DMS79 treated with DMSO at 0.1 percent for 48 hours (cell line): ENCODE measurements at places on chromosomes 3 and 15.
A peak's percentile ranks its signal among the peaks of the same experiment; 100 is the strongest.

GRCh38 chr15:73017987-73018386 lies 34.3 kb upstream of the NEO1 start:
- DNase-seq, result no peak

DNA sequence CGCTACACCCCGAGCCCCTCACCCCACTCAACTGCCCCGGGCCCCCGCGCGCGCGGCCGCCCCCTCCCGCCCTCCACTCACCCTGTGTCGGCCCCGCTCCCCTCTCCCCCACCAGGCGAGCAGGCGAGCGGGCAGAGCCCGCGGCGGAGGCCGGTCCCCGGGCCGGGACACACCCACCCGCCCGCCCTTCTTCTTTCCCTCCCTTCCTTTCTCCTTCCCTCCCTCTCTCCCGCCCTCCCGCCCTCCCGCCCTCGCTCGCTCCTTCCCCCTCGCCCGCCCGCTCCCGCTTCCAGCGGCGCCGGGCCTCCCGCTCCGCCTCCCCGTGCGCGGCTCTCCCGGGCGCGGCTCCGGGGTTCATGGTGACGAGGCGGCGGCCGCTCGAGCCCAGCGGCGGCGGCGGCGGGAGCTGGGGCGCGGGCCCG lies at the start of gene CTDSPL:
TSS of gene CTDSPL (plus strand) at position 261 of the 422 bp plus-strand sequence. CDS start 320 bp downstream, outside the sequence.
- DNase-seq, result no peak

DNA sequence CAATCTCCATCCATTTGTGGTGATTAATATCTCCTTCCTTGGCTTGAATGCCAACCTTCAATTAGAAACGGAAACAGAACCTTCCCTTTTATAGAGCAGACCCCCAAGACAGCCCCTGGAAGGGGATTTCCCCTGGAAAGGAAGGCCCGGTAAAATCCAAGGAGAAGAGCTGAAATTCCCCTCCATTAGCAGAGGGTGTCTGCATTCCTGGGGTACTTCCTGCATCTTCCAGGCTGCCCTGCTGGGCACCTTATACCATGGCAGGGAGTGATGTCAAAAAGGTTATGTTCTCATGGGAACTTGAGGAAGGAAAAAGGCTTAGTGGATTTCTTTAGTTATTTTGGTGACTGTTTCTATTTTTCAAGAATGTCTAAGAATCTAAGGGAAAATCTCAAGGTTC lies 116.7 kb upstream of the NEO1 start:
- DNase-seq, result no peak

GRCh38 chr3:139108253-139108969 lies 63.7 kb upstream of the PRR23C start:
- DNase-seq, result no peak

GRCh38 chr15:54605556-54605955 lies 591.2 kb downstream of the RSL24D1 start:
- peak; percentile 16 for DNase-seq

- no peak for DNase-seq
Observed at GRCh38 chr15:89814112-89814742, 425 bp downstream of the ANPEP start.

DNA sequence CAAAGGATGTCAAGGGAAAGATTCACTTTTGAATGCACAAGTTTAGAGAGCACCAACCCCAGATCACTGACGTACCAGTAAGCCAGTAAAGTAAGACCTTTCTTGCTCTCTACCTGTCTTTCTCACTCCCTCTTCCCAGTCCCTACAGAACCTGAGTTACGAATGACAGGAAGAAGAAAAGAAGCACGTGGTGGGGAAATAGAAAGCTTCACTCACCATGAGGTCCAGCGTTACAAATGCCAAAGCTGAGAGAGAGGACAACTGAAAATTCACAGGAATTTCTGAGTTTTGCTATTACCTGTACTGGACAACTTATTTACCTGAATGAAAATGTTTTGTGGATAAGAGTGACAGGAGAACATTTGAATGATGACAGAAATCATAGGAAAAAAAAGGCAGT lies 133.2 kb upstream of the GBE1 start:
- no peak for DNase-seq

- no peak for DNase-seq
Observed at GRCh38 chr15:49191892-49192291, 21.8 kb downstream of the GALK2 start.

GRCh38 chr3:8550611-8551010 lies 49.0 kb downstream of the LMCD1 start:
- no peak for DNase-seq

- no peak for DNase-seq
Observed at GRCh38 chr15:43483297-43484128, 9.4 kb downstream of the TP53BP1 start.

DNA sequence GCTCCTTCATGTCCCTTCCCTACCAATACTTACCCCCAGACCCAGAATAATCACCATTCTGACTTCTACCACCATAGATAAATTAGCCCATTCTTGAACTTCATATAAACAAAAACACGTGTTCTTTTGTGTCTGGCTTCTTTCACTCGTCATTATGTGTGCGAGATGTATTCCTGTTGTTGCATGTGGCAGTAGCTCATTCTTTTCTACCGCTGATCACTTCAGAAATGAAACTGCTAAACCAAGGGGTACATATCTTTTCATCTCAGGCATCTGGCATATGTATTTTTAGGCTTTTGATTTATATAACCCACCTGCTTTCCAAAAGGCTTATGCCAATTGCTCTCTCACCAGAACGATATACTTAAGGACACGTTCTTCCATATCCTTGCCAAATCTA lies 13.8 kb upstream of the SCG3 start:
- no peak for DNase-seq

DNA sequence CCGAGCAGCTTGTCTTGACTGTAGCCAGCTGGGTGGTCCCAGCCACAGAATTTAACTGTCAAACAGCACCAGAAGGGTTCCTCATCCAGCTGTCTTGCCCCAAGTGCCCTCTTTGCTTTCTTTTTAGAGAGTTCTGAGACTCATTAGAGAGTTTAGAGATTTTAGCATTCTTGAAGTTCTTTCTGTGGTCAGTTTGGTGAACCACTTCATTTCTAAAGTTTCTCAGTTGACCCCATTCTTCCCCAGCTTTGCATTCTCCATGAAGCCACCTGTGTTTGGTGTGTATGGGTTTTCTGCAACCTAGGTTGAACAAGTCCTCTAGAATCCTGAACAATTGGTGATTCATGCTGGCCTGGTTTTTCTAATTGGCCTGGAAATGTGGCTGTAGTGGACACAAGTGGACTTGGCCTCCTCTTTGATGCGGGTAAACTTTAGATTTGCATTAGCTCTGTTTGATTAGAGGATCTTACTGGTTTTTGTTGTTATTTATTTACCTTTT lies 33.7 kb downstream of the FLNB start:
- DNase-seq, result no peak

GRCh38 chr3:127299276-127299675 lies 11.4 kb upstream of the PRR20G start:
- DNase-seq, result no peak

DNA sequence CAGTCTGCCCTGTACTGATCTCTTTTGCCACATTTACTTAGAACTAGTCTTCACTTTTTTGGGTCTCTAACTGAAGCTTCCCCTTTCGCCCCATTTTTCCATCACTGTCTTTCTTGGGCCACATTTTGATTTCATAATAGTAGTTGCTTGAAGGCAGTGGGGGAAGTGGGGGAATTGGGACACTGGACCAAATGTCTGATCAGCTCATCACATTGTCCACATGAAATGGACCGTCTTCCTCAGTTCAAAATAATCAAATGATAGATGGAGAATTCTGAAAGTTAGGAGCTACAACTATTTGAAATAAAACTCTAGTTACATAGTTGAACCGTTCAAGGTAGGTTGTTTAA lies 747 bp downstream of the PDCD6IP start:
- DNase-seq, result no peak

DNA sequence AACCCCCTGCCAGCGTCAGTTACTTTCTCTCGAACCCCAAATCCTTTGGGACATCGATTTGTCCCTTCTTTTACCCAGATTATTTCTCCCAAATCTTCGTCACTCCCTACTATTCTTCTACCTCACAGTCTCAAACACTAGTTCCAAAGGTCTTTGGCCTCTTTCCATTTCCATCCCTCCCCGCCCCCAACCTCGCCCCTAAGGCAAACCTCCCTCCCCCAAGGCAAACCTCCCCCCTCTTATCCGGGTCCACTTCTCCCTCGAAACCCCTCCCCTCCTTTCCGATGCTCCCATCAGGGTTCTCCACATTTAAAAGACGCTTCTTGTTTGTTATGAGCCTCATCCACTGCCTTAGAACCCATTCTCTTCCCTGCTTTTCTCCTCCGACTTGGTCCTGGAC lies 583 bp downstream of the EAF1 start:
- no peak for DNase-seq

DNA sequence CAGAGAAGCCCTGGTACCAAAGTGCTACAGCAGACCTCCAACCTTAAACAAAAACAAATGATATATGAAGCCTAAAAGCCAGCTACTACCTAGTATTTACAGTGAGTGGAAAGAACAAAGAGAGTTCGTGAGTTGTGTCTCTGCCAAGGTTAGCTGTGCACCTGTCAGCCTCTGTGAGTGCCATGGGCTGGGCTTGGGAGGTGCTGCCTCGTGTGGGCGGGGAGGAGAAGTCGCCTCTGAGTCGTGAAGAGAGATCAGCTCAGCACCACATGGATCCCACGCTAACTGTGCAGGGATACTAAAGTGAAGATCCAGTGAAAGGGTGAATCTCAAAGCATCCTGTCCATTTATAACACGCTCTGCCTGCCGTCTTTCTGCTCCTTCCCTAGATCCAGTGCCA lies 101.9 kb downstream of the CHDH start:
- peak; percentile 74 for DNase-seq

GRCh38 chr3:129929383-129929782 lies 35.9 kb upstream of the TMCC1 start:
- DNase-seq, result no peak

DNA sequence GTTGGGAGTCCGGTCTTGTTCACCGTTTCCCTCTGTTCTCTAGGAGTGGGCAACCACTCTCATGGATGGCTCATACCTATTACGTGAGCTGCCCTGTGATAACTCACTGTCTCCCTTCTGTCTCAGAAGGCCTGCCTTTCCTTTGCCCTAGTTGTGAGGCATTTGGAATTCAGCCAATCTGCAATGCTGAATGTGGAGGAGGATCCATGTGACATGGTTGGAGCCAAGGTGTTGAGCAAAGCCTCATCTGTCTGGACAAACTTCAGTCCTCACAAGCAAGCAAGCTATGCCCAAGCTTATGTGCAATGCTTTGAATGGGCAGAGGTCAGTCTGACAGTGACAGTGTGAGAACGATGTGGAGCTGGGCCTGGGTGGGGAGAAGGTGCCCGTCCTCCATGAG lies 37.8 kb upstream of the ATP10A start:
- DNase-seq, result no peak

- no peak for DNase-seq
Observed at GRCh38 chr3:55518451-55518850, 31.3 kb upstream of the WNT5A start.

DNA sequence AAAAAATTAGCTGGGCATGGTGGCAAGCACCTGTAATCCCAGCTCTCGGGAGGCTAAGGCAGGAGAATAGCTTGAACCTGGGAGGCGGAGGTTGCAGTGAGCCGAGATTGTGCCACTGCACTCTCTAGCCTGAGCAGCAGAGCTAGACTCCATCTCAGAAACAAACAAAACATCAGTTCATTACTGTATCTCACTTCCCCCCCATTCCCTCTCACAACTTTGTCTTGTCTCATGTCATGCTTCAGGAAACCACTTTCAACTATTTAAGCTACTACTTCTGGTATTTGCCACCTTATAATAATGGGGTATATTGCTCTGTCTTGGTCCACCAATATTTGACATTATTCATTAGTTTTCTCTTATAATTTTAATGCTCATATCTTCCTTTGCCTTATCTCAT lies 26.2 kb downstream of the PIK3CA start:
- no peak for DNase-seq

- peak; percentile 2 for DNase-seq
Observed at GRCh38 chr15:56241374-56242105, 2.1 kb downstream of the RFX7 start.

GRCh38 chr15:59222906-59223550 lies 16.4 kb downstream of the LDHAL6B start:
- peak; percentile 8 for DNase-seq

DNA sequence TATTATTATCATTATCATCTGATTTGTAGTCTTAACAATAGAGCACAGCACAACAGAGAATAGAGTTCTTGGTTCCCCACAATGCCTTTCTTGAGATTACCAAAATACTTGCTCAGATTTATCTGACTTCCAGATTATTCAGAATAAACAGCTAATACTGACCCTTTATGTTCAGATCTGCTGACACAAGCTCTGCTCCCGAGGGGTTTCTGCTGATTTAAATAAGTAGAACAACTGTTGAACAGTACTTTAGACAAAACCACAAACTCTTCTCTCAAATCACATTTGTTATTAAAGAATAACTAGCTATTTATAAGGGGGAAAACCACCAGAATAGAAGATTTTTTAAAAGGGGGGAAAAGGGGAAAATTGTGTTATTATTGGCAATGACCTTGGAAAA lies 380.2 kb upstream of the ATP11B start:
- no peak for DNase-seq

DNA sequence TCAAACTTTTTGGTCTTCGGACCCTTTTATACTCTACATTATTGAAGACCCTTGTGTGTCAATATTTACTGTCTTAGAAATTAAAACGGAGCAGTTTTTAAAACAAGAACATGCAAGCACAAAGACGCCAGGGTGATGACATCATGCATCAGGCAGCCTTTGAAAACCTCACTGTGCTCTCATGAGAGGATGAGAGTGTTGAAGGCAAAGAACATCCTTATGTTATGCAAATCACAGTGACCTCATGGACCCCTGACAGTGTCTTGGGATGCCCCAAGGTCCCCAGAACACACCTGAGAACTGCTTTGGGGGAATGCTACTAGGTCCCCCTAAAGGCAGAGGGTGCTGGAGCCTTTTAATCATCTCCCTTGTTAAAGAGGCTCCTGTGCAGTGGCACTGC lies 51.6 kb downstream of the CHDH start:
- DNase-seq, result no peak

DNA sequence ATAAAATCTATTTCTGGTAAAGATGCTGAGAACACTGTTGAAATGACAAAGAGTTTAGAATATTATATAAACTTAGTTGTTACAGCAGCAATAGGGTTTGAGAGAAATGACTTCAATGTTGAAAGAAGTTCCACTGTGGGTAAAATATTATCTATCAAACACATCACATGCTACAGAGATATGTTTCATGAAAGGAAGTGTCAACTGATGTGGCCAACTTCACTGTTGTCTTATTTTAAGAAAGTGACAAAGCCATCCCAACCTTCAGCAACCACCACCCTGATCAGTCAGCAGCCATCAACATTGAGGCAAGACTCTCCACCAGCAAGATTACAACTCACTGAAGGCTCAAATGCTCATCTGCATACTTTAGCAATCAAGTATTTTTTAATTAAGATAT lies 20.2 kb downstream of the TMEM39A start:
- no peak for DNase-seq

DNA sequence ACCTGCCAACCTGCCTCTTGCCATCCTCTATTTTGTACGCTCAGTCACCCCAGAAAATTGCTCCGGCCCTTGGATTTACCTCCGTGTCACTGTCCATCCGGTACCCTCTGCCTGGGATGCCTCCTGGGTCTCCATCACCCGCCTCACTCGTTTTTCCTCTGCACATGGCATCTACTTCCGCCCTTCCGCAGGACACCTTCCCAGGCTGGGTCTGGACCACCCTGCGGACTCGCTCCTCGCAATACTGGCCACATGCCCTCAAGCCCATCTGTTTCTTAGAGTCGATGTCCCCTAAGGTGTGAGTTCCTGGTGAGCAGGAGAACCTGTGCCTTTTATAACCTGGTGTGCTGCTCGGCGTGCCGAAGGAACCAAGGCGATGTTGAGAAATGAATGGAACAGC lies 58.5 kb downstream of the APBA2 start:
- no peak for DNase-seq

GRCh38 chr3:54596087-54596486 lies 331.8 kb downstream of the LRTM1 start:
- DNase-seq, result no peak

GRCh38 chr3:129490273-129490675 lies 38.2 kb upstream of the RHO start:
- peak; percentile 79 for DNase-seq
